Lung microvascular endothelial cell (primary cell): ENCODE measurements at places on chromosomes 12 and 14. TPM values are rescaled to one million over a fixed set of nuclear protein-coding genes. Genes with fewer than 3 reads are reported as not detected.

The DHH gene
- total RNA-seq, result 0.20 and 0.65 TPM in 2 replicates

The LPAR5 gene
- not detected in 2 replicates for total RNA-seq

The BTBD7 gene
- 17.2 and 27.2 TPM in 2 replicates for total RNA-seq

The GYS2 gene
- total RNA-seq, result not detected in 2 replicates

The TBX3 gene
- total RNA-seq, result 0.44 and 0.99 TPM in 2 replicates

The SALL2 gene
- 0.44 and 0.60 TPM in 2 replicates for total RNA-seq

The C3AR1 gene
- 0.22 TPM in 1 of 2 replicates, not detected in the other for total RNA-seq

The CIROP gene
- total RNA-seq, result not detected in 2 replicates

The RNF212B gene
- not detected in 2 replicates for total RNA-seq

The KRT2 gene
- total RNA-seq, result not detected in 2 replicates

The PUS7L gene
- 5.7 and 8.5 TPM in 2 replicates for total RNA-seq

DNA sequence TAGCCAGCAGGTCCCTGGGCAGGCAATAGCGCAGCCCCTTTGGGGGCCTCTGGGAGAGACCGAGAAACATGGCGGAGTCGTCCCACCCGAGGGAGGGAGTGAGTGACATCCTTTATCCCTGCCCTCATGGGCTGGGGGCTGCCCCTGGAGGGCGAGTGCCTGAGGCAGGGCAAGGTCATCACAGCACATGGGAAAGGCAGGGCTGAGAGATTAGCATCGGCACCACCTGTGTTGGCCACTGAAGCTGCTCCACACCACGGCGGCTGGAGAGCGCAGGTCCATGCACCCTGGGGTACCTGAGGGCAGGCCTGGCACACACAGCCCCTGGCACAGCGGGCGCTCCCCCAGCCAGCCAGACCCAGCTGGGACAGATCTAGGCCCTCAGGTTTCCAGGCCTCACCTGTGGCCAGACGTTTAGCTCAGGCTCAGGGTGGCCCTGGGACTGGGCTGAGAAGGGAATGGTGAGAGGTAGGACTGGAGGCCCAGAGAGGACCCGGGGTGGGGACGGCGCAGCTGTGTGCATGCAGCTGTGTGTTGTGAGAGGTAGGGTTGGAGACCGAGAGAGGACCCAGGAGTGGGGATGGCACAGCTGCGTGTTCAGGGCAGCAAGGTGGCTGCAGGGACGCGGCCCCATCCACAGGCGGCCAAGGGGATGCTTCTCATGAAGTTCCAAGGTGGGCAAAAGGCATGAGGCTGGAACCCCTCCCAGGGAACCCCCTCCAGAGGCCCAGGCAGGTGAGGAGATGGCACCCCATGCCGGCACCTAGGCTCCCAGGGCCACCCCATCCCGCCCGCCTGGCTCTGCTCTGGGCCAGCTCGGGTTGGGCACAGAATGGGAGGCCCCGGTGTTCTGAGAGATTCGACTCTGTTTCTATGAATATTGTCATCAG, 74.1 kb downstream of the KIF26A start:
- DNase-seq, result no peak

- DNase-seq, result no peak
These were observed 70.7 kb upstream of the GALNT9 start for GRCh38 chr12:132400011-132400641.

- DNase-seq, result no peak
These were observed 4.4 kb downstream of the ZBTB42 start for GRCh38 chr14:104805326-104805678.

- no peak for DNase-seq
These were observed 145.7 kb downstream of the SAMD4A start for GRCh38 chr14:54712465-54713200.

DNA sequence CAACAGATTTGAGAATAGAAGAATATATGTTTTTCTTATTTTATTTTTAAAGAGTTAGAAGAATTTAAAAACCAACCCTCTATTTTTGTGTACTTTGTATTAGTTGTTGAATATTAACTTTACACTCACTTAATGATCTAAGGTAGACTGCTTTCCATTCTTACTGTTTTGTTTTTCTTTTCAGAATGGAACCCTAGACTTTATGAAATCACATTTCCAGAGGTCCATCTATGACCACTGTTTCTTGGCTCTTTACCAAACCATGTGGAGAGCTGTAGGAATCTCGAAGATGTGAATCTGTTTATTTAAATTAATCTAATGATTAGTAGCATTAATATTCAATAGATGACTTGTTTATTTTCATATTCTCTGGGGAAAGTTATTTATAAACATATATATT, 7.2 kb upstream of the PIK3C2G start:
- no peak for DNase-seq

GRCh38 chr14:48546996-48547395, 871.6 kb upstream of the MDGA2 start:
- no peak for DNase-seq

GRCh38 chr12:32115404-32116104, 8.9 kb downstream of the BICD1 start:
- DNase-seq, result peak; percentile 96

DNA sequence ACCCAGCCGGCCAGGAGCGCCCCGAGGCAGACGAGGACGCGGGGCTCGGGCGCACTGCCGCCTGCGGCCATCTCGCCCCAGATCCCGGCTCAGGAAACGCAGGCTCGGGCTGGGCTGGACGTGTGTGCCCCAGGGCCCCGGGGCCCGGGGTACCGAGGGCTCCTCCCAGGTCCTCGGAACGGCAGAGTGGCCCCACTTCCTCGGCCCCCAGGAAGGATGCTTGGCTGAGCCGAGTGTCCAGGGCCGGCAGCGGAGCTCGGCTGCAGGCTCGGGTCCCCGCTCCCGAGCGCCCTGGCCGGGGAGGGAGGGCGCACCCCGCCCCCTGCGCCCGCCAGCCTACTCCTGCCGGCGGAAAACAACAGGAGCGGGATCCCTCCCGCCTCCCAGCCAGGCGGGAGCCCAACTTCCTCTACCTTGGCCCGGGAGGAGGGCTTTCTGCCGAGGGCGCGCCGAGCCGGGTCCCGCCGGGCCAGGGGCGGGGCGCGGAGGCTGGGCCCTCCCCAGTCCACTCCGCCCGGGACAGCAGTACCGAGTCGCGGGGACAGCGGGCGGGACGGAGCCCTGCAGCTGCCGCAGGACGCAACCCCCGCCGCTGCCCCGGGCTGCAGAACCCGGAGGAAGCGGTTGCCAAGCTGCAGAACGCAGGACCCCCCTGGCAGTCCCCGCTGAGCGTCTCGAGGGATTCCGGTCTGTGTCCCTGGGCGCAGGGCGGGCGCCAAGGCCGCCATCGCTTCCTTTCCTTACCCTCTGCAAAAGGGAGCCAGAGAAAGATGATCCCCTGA, at the start of gene VSIG10:
Gene VSIG10 (minus strand): TSS at position 411 of the 782 bp plus-strand sequence. CDS start 340 bp downstream, at position 71.
- DNase-seq, result peak; percentile 84

GRCh38 chr14:61491224-61491623, 169.8 kb downstream of the PRKCH start:
- no peak for DNase-seq

GRCh38 chr14:83575301-83575700, 1954.6 kb upstream of the FLRT2 start:
- no peak for DNase-seq

GRCh38 chr12:25087596-25087995, 107.4 kb downstream of the DNAI7 start:
- no peak for DNase-seq

DNA sequence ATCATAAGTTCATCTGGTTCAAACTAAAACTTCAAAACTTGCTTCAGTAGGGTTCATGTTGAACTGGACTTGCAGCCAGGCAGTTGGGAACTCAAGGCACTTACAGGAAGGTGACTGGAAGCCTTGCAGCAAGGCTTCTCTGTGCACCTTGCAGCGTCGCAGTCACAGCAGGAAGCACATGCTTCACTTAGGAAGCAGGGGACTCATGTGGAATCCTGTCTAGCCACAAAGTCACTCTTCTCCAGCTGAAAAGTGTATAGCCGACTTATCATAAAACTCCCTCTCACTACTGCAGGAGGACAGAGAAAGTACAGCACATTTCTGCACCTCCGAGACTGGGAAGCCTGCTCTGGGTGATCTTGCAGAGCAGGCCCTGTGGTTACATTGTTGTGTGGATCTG, 114.0 kb upstream of the PRB2 start:
- no peak for DNase-seq

DNA sequence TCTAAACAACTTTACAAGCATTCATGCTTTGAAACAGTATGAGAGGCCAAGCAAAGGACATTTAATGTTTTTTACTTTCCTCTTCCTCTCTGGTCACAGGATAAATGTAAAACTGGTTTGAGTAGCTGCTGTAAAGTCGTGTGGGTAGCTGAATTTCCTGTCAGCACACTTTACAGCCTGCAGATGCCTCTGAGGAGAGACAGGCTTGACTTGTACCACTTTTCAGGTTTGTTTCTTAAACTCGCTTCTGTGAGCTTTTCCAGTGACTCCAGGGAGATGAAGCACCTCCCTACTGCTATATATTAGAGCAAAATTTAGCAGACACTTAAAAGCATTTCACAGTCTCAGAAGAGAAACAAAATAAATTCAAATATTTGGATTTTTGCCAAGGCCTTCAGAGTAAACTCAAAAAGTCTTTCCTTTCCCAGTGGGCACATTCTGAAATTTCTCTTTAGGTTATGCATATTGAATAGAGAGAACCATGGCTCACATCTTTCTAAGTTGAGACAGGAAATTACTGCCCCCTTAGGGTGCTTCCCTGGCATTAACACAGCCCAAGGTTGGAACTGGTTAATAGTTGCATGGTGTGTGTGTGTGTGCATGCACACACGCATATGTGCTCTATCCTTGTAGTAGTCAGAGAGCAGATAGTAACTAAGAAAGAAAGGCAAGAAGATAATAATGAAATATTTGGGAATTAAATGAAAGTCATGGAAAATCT, 557.3 kb upstream of the MIS18BP1 start:
- no peak for DNase-seq

DNA sequence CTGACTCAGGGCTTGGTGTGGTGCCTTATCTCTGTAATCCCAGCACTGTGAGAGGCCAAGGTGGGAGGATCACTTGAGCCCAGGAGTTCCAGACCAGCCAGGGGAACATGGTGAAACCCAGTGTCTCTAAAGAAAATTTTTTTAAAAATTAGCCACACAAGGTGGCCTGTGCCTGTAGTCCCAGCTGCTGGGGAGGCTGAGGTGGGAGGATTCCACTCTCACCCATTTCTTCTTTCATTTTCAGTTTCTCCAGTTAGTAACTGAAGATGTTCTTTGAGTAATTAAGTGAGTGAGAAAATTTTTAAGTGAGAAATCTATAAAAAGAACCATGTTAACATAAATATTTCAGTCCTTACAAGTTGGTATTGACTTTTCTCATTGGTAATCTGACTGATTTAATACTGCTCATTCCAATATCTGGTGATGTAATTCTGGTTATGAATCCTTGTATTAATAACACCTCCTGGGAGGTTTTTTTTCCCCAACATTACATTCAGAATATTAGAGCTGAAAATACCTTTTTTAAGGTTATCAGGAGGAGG, 6.1 kb downstream of the METTL3 start:
- no peak for DNase-seq
